Uterus (tissue), 4 donors: ENCODE measurements at places on chromosomes 6 and 20. TPM values are rescaled to one million over a fixed set of nuclear protein-coding genes. Genes with fewer than 3 reads are reported as not detected.

CDSN gene
- total RNA-seq: not detected

ZFP64 gene
- total RNA-seq: 7.1 TPM

LTB gene
- total RNA-seq: not detected

SNX14 gene
- 60.0 TPM for total RNA-seq

GHRH gene
- not detected for total RNA-seq

SYNDIG1 gene
- not detected for total RNA-seq
